ENCODE measurements at places on chromosomes 13 and 19.

DNA sequence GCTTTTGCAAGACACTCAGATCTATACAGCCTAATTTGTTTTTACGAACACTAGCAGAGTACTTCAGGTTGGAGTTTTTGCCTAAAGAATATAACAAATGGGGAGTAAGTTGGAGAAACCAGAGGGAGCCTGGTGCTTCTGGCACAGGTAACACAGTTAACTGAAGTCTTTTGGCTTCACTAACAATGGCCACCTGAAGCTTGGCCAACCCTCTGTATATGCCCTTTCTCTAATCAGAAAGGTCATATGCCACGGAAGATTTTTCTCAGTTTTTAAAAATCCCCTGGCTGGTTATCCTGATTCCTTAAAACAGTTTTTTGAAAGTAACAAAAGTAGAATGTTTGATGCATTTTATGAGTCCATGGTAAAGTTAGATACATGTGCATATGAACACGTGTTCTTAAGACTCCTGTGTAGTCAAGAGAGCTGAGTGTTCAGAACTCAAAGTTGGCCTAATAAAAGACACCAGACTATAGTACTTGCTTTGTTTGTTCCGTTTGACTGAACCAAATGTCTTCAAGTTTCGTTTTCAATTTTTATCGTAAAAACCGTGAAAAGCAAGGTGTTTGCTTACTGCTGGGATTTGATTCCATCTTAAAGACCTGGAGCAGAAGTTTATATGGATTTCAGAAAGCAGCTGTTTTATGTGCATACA is 137.5 kb downstream of the KCNRG start:
- DNase-seq: no peak

DNA sequence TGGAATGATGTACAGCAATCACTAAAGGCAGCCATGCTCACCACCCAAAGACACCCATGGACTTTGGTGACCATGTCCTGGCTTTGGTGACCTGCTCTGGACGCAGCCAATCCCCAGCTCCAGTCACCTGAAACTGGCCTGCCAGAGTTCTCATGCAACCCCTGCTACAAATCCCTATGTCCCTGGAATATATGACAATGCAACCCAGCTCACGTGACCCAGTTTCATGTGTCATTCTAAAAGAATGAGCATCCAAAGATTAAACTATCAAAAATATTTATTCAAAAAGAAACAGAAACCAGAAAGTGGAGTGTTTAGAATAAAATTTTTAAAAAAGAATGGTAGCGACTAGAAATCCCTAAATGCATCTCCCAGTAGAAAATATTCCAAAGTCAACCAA is 203.3 kb upstream of the IRS2 start:
- no peak for DNase-seq

GRCh38 chr13:35992964-35993363 is 138.2 kb downstream of the DCLK1 start:
- DNase-seq: peak; percentile 96

DNA sequence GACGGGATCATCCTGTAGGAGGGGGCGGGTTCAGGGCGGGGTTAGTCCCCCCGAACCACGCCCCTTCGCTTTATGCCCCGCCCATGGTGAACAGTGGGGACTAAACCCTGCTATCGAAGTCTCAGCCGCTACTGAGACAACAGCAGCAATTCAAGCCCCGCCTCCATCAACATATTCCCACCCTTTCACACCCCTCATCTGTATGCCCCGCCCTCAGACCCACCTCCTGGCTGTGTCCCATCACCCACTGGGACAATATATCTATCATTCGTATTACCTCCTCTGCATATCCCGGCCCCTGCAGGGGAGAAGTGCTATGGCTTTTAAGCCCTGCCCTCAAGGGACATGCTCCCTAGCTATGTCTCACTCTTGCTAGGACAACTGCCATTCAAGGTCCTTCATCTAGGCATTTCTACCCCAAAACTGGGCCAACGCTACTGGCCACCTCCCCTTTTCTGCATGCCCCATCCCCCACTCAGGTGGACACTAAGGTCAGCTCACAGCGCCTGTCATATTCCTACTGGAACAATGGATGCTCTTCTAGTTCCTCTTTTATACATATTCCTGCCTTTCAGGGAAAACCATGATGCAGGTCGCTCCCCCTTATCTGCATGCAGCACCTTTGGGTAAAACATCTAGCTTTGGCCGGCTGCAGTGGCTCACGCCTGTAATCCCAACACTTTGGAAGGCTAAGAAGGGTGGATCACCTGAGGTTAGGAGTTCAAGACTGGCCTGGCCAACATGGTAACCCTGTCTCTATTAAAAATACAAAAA is 11.9 kb downstream of the LRFN1 start:
- no peak for DNase-seq

DNA sequence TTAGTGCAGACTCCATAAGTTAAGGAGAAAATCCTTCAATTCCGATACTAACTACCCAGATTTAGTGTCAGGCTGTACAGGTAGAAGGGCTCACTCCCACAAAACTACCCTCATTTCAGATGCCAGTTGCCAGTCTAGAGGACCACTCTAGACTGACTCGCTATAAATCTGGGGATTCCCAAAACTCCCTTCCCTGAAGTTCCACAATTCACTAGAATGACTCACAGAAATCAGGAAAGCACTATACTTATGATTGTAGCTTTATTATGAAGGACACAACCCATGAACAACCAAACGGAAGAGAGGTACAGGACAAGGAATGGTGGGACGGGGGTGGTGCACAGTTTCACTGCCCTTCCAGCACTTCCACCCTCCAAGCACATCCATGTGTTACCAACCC is 321.2 kb downstream of the DIAPH3 start:
- no peak for DNase-seq

DNA sequence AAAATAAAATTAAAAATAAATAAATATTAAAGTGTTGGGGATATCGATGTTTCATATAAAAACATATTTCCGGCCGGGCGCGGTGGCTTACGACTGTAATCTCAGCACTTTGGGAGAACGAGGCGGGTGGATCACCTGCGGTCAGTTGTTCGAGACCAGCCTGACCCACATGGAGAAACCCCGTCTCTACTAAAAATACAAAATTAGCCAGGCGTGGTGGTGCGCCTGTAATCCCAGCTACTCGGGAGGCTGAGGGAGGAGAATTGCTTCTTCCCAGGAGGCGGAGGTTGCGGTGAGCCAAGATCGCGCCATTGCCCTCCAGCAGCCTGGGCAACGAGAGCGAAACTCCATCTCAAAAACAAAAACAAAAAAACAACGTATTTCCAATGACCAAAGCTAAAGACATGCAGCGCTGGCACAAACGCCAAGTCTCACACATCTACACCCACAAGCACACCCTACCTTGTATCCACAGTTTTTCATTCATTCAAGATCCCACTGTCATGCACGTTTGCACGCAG is 907 bp downstream of the ZNF569 start:
- no peak for DNase-seq
